T-helper 22 cell (primary cell): ENCODE measurements at places on chromosomes 5 and 9.
A peak's percentile ranks its signal among the peaks of the same experiment; 100 is the strongest.

DNA sequence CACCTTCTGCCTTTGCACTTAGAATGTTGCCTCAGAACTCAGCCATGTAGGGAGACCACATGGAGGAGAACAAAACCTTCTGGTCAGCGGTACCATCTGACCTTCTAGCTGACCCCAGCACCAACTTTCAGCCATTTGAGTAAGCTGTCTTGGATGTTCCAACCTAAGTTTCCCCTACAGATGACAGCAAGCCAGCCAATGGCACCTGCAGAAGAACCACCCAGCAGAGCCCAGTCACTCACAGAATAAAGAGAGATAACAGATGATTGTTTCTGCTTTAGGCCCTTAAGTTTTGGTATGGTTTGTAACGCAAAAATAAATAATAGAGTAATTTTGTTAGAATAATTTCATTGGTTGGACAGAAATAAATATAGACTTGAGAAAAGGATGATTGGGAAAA, 10.4 kb downstream of the DNAH5 start:
- DNase-seq = no peak

DNA sequence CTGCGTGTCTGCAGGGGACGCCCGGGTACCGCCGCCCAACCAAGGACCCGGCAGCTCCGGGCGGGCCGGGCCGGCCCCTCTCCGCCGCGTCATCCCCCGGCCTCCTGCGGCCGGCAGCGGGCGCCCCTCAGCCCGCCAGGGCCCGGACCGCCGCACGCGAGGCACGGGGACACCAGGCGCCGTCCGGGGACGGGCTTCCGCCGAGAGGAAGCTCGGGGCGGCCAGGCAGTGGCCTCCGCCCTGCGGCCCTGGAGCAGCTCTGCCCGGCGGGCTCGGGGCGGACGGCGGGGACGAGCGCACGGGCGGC, 373 bp downstream of the FBXW5 start:
- DNase-seq = no peak

DNA sequence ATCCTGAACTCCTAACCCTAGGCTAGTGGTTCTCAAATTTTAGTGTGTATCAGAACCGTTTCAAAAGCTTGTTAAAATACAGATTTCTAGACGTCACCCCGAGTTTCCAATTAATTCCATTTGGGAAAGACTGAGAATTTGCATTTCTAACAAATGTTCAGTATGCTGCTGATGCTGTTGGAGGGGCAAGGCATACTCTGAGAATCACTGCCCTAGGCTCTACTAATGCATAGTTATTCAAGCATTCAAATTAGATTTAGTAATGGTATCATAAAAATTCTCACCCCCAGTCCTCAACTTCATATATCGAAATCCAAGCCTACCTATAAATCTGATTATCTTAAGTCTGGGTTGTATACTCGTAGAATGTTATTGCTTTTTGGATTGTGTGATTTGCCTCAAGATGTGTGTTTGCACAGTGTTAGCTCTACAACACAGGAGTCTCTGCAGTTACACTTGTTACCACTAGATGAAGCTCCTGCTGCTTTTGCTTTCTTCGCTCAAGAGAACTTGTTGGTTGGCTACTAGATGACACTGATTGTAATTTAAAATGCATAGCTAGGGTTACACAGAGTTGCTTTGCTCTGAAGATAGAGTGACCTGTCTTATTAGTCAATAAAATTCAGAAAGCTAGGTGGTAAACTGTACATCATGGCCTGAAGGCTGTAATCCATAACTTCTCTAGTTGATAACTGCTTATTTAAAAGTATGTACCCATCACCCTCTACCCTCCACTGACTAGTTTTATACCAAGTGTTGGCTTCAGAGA, 7.5 kb upstream of the ERAP2 start:
- no peak for DNase-seq

DNA sequence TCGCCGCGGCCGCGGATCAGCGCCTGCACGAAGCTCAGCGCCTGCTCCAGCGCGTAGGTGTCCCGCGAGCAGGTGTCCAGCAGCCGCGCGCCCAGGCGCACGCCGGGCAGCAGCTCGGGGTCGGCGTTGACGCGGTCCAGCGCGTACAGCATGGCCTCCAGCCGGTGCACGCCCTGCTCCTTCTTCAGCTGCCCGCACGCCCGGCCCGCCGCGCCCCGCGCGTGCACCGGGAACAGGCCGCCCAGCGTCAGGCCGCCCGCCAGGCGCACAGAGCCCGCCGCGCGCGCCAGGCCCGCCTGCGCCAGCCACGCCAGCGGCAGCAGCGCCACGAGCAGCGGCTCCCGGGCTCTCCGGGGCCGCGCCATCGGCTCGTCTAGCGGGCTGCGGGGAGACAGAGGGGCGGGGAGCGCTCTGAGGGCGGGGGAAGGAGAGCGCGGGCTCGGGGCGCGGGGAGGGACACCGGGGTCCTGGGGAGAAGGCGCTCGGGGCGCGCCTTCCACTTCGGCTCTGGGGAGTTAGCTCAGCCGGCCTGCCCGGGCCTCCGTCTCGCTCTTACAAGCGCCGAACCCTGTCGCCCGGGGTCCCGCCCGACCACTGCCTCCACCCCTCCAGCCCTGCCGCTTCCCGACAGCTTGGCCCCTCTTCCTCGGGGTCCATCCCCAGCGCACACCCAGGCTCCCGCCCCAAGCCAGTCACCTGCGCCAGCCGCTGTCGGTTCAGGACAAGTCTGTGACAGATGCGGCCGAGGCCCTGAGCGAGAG, at the start of gene GRM6:
Gene GRM6 (minus strand): TSS at position 741 of the 761 bp plus-strand sequence. CDS start 376 bp downstream, at position 365.
- DNase-seq = no peak

DNA sequence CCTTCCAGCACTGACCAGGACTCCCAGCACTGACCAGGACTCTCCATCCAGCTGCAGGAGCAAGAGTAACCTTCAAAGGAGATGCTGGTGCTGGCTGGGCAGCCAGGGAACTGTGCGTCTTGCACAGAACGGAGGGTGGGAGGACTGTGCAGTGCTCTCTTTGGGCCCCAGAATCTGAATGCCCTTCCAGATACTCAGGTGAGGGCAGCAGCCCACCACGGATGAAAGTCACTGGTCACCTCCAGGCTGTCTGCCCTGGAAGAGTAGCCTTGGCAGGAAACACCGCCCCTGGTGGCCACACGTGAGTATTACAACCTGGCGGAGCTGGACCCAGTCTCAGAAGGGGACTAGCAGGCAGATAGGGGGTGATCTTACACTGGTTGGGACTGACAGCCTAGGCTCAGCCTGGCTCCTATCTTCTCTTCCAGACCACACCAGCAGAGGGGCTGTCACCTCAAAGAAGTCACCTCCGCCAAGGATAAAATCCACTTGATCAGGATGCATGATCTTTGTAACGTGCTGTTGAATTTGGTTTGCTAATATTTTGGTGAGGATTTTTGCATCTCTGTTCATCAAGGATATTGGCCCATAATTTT, 4.8 kb upstream of the SARDH start:
- DNase-seq = peak; percentile 22

DNA sequence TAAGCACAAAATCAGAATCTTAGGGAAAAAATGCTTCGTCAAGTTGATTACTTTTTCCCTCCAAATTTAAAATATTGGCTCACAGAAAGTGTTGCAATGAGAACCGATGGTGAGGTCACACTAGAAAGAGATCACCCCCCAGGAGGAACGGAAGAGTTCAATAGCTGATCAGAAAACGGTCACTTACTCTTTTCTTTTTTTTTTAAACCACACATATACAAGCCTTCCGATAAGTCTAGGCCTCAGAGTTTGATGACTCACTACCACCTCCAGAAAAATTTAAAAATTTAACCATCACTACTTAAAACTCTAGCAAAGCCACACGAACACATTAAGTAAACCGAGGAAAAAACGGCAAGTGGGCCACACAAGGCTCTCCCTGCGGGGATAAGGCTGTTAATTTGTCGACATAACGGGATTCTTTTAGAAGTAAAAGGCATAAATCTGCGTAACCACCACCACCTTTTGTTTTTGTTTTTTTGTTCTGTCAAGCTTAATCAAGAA, 1.2 kb downstream of the SURF4 start:
- no peak for DNase-seq

DNA sequence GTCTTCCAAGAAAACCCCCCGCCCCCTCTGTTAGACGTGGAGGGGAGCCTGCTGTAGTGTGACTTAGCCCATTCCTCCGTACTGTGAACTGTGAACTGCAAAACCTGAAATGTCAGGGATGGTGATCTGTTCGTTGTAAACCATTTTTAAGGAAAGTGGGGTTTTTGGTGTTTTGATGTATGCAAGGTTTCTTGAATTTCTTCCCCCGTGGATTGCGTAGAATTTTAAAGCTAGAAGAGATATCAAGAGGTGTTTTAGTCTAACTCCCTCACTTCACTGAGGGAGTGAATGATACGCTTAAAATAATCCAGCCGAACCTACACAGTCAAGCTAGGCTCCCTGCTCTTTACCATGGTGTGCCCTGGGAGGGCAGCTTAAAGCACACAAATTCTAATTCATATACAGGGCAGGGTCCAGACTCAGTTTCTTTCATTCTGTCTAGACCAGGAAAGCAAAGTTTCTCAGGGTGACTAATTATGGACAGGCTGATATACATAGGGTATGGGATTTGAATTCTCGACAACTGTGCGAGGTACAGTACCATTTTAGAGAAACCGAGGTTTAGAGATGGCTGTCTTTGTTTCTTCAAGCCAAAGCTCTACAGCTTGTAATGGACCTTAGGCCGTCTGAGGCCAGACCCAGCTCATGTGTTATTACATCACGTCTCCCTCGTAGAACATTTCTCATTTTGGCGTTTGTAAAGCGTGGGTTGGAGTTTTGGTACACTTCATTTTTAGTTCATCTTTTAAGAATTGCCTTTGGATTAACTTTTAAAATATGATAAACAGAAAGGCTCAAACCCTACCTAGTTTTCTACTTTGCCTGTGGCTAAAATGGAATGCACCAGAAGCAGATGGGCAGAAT, 2.7 kb downstream of the PTGER4 start:
- DNase-seq = no peak

DNA sequence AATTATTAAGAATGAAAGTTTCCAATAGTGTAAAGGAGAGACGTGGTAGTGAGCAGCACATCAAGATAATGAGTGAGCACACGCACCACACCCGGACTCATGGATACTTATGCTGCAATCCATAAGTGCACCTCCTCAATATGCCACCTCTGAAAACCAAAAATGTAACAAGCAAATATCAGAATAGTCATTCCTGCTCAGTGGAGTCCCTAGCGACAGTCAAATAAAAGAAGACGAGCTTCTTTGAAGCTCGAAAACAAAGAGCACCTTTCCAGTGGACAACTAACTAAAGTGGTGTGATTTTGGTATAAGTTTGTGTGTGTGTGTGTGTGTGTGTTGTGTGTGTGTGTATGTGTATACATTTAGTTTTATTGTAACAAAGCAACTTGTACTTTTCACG, 241.3 kb downstream of the DEPDC1B start:
- no peak for DNase-seq

GRCh38 chr9:88544245-88544644, 9.3 kb downstream of the NXNL2 start:
- no peak for DNase-seq

GRCh38 chr9:93617273-93617672, 40.9 kb downstream of the PHF2 start:
- no peak for DNase-seq

DNA sequence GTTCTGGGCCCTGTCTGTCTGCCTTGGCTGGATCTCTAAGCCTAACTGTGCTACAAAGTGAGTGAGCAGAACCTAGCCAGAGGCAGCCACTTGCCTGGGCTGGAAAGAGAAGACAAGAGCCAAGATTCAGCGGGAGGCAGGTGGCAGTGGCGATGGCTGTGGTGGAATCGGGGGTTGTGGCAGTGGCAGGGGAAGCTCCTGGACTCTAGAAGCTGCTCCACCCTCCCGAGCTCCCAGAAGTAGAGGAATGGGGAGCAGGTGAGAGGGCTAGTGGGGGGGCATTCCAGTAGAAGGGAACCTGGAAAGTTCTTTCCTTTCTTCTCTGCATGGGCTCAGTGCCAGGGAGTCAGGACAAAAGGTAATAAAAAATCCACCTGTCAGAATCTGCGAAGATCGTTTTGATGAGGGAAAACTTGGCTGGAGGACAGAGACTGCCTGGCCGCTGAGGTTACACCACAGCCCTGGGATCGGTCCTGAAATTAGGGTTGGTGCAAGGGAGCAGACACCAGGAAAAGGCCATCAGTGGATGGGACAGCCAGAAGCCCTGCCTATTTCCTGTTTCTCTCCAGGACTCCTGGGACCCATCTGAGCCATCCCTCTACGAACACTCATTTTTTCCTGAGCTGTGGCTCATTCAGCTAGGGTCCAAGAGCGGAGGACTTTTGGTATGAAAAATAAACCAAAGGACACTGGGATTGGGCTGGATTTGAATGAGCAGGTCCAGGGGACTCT, 1.6 kb downstream of the CRAT start:
- no peak for DNase-seq
